ENCODE measurements at places on chromosomes 2 and 18.
A peak's percentile ranks its signal among the peaks of the same experiment; 100 is the strongest.

GRCh38 chr18:46212398-46212797 is 108.2 kb downstream of the HAUS1 start:
- DNase-seq: no peak

DNA sequence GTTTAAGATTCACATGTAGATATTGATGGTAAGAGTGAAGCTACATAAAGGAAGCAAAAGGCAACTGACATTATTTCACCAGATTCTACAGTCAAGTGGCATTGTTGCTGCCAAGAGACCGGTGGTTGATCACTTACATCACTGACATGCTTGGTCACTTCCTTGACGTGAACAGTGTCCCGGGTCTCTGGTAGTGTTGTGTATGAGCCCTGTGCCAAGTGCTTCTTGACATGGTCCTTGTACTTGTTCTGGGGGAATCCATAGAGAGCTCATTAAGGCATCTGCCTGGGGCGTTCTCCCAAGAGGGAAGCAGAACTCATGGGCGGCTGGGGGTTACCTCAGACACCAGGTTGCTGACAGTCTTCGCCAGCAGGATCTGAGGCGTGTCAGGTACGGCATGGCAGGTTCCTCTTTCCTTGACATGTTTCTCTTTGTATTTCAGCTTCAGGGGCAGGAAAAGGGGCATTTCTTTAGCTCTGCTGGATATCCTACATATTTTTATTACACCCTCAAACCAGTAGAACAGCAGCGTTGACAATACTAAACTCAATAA is 116.2 kb downstream of the RIF1 start:
- DNase-seq: no peak

- no peak for DNase-seq
Measured at GRCh38 chr2:7490672-7491071, 573.5 kb downstream of the RNF144A start.

- no peak for DNase-seq
Measured at GRCh38 chr2:228432116-228432515, 250.6 kb upstream of the SPHKAP start.

GRCh38 chr2:104584393-104584792 is 269.5 kb upstream of the POU3F3 start:
- DNase-seq: no peak

GRCh38 chr2:97751752-97752151 is 38.4 kb downstream of the ZAP70 start:
- peak; percentile 34 for DNase-seq

- no peak for DNase-seq
Measured at GRCh38 chr2:175880-176820, 87.7 kb downstream of the SH3YL1 start.

DNA sequence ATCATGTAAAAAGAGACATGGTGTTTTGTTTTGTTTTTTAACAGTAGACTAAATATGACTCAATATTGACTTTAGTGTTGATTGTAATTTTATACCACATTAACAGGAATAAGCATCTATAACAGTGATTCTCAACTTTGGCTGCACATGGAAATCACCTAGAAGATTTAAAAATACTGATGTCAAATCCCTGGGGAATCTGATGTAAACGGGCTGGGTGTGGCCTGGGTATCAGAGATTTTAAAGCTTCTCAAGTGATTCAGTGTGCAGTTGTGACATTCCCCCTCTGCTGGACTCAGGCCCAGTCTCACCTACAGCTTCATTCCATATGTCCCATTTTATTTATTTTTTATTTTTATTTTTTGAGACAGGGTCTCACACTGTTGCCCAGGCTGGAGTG is 82.8 kb upstream of the ATP8B1 start:
- DNase-seq: no peak

- DNase-seq: no peak
Measured at GRCh38 chr2:101223814-101224231, 28.9 kb upstream of the CNOT11 start.

DNA sequence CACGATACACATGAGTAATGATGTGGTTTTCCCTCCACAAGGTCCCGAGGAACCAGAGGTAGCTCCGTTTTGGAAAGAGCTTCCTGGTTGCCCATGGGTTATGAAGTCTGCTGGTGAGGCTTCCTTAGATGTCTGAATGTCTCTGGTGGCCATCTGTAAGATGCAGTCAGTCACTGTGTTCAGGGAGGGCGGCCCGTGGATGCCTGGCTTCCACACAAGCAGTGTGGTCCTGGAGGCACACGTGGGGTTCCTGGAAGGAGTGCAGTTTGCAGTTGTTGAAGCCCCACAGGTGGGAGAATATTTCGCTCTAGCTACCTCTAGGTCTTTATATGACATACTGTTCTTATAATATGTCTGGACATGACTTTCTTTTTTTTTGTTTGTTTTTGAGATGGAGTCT is 209.0 kb downstream of the FAM210A start:
- no peak for DNase-seq

- no peak for DNase-seq
Measured at GRCh38 chr18:7741640-7742039, 174.5 kb downstream of the PTPRM start.

GRCh38 chr18:61637905-61638595 is 254.8 kb downstream of the RNF152 start:
- DNase-seq: no peak

DNA sequence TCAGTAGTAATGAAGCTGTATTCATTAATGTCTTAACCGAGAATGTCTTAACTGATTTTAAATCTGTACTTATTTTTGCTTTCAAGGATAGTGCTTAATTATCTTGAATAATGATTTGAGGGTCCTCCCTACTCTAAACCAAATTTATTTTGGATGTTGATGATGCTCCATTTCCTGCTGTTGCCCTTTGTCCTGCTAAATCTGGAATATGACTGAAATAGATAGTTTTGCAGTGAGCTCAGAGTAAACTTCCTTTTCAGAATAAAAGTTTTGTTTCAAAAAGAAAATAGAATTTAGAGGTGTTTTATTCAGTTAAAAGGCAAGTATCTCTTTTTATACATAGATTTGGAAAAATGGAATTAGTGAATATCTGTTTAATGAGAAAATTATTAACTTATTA is 8.1 kb downstream of the NBEAL1 start:
- no peak for DNase-seq

DNA sequence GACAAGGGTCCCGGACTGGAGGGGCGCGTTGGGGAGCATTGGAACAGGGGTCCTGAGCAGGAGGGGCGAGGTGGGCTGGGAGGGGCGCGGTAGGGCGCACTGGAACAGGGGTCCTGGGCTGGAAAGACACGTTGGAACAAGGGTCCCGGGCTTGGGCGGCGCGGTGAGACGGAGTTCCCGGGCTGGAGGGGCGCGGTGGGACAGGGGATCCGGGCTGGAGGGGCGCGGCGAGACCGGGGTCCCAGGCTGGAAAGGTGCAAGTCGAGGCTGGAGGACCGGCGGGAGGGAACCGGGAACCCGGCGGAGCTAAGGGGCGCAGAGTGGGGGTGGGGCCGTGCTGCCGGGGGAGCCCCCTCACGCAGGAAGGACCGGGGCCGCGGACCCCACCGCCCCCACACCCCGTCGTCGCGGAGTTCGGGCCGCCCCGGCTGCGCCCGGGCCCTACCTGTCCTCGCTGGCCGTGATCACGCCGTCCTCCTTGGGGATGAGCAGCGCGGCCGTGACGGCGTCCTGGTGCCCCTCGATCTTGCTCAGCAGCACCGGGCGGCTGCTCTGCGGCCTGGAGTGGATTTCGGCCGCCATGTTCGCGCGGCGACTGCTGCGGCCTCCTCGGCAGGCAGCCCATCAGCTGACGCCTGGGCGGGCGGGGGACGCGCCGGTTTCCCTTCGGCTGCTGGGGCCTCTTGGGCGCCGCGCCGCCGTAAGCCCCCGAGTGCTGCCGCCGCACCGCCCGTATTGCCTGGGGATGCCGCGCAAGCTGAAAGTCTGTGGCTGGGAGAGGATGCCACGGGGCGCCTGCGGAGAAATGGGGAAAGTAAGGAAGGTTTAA is at the start of gene WDFY1:
Gene WDFY1, minus strand, starts transcription at position 633 of the 829 bp plus-strand sequence. Its CDS starts 51 bp downstream, at position 582.
- DNase-seq: peak; percentile 65

GRCh38 chr2:113806217-113806913 is 49.9 kb upstream of the SLC35F5 start:
- no peak for DNase-seq

DNA sequence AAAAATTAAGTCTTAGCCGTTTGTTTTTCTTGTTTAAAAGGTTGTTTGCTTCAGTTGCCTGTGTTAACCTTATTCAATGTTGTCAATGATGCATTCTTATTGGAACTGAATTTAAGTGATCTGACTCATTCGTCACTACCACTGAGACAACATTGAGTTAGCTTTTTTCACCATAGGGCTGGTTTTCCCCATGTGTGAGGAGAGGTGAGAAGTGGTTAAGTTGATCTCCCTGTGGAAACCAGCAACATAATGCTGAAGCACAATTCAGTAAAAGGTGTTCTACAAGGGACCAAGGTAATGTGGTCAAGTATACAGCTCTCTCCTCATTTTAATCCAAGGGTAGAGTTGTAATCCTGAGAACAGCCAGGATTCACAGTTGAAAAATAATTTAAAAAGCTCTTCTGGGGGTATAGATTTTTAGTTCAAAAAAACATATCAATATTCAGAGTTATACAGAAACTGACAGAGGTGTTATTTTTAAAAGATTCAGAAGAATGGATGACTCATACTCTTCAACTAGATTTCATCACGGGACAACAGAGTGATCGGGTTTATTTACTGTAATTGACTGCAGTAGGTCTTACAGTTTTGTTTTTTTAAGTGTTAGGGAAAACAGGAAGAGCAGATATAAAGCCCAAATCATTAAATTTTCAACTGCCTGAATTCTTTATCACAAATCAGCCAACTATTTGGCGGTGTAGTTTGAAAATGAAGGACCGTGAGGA is 12.6 kb downstream of the NOP58 start:
- no peak for DNase-seq

GRCh38 chr2:239275044-239275685 is 125.7 kb downstream of the HDAC4 start:
- DNase-seq: no peak

DNA sequence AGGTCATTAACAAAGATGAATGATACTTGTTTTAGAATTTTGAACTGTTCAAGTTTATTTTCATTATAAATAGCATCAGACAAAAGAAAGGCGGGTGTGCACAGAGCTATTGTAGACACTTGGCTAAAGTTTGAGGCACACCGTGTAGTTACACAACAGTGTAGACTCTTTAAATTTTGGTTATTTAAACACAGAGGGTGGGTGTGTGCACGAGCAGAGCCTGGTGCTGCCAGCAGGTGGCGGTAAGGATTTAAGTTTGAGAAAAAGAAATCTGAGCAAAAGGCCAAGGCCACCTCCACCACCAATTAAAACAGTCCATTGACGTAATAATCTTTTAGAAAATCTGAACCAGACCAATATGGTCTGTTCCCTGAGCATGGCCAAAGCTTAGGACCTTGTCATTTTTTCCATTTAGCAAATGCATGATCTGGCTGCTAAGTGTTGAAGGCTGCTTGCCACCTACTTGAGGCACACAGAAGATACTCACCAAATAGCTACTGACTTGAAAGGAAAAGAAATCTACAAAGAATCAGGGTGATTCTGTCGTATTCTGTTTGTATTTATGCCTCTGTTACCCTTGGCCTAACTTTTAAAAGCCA is 14.3 kb downstream of the COPS7B start:
- no peak for DNase-seq
